ENCODE measurements at places on chromosomes 3 and 15. TPM values are rescaled to one million over a fixed set of nuclear protein-coding genes. Genes with fewer than 3 reads are reported as not detected.

Gene MEGF11
- not detected for polyA plus RNA-seq

Gene PIK3CB
- 9.1 TPM for polyA plus RNA-seq

Gene SLC24A5
- not detected for polyA plus RNA-seq

Gene GOLGA8G
- polyA plus RNA-seq, result not detected

Gene SLC2A2
- polyA plus RNA-seq, result not detected
